Hypothalamus (tissue), 51 donors: ENCODE measurements at places on chromosomes 2 and 18.

GRCh38 chr2:196409376-196409775 lies 230.1 kb upstream of the CCDC150 start:
- no peak for DNase-seq

DNA sequence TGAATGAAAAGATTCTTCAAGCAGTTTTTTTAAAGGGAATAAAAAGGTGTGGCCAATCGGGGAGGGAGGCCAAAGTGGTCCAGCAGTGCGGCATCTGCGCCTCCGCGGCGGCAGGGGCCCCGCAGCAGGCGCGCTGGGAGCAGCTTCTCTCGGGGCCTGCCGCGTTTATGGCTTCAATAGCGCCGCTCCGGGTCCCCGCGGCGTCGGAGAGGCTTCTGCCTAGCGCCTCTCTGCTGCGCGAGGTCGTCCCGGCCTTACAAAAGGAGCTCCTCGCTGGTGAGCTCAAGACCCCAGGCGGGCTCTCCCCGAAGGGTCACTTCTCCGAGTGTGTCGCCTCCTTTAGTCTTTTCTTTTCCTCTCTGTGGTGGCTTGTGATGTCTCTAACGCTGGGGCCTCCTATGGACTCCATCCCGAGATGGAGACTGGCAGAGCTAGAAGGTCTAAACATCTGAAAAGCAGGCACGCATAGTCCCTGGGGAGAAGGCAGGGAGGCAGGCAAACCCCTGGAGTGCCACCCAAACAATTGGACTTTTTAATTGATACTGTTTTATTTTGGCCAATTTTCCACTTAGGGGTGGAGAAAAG lies 67.1 kb downstream of the SUMO1 start:
- DNase-seq = no peak

- DNase-seq = no peak
Measured at GRCh38 chr2:3284657-3285630, 92.7 kb downstream of the EIPR1 start.

GRCh38 chr2:119005051-119005450 lies 63.1 kb downstream of the MARCO start:
- DNase-seq = no peak

- DNase-seq = no peak
Measured at GRCh38 chr18:75730249-75730648, 302.7 kb upstream of the SMIM21 start.

GRCh38 chr2:237383991-237384671 lies 29.8 kb downstream of the COL6A3 start:
- DNase-seq = no peak

DNA sequence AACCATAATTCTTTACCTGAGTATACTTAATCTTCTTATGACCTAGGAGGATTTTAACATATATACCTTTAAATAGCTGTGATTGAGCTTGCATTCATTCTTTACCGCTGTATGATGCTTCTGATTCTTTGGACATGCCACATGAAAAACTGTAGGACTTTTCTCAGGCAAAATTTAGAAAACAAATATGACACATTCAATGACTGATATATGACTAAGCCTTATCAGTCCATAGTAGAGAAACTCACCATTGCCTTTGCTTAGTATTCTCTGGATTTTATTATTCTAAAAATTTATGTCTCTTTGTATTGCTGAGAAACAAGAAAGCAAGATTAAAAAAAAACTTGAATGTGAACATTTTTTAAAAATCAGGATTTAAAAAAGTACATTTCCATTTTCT lies 3.7 kb downstream of the FAM171B start:
- DNase-seq = no peak

- no peak for DNase-seq
Measured at GRCh38 chr18:50247561-50247960, 18.7 kb downstream of the CFAP53 start.

GRCh38 chr2:38765149-38765548 lies 12.9 kb upstream of the GEMIN6 start:
- DNase-seq = no peak

- DNase-seq = no peak
Measured at GRCh38 chr2:47519604-47520301, 116.8 kb downstream of the MSH2 start.

DNA sequence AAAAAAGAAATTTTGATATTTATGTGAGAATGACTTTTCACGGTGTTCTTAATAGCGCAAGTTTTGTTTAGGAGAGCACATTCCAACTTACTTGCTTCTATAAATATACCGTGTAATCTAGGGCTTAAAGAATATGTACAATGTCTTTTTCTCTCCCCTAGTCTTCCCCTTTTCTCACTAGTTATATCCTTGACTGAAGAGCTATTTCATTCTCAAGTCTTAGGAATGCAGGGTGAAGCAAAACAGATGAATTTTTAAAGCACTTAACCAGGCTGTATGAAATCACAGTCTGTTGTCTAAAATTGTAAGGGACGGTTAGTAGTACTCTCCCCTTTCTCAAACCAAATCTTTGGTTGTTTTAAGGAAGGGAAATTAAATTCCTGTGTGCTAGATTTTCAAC lies 29.6 kb upstream of the SLC30A6 start:
- DNase-seq = no peak

DNA sequence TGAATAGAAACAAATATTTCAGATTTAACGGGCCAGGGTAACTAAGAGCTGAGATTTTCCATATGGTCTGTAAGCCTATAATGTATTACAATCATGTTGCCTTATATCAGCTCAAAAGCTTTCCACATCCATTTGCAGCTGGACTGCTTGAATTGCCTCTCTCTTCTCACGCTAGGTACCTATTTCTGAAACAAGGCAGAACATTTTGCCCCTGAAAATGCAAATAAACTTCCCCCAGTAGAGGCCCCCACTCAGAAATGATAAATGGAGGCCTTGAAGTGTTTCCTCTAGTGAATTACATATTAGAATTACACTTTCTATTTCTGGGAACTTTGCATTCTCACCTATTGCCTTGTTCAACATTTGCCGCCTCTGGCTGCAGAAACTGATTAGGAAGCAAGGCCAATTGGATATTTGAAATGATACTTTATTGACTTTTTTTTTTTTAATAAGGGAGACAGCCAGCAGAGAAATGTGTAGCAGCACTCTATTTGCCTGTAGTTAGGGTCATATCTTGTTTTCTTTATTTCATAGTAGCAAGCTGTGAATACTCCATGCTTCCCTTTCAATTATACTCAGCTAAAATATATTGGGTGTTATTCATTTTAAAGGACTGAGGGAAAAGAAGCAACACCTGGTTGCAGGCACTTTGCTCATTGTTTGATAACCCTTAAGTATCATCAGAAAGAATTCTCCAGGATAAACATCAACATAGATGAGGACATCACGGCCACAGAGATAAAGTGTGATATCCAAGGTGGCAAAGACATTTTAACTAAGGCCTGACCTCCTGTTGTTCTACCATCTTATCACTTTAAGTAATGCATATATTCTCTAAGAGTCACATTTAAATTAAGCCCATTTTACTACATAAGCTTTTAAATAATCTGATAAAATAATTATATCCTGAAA lies 505.5 kb downstream of the LRRTM4 start:
- DNase-seq = no peak

DNA sequence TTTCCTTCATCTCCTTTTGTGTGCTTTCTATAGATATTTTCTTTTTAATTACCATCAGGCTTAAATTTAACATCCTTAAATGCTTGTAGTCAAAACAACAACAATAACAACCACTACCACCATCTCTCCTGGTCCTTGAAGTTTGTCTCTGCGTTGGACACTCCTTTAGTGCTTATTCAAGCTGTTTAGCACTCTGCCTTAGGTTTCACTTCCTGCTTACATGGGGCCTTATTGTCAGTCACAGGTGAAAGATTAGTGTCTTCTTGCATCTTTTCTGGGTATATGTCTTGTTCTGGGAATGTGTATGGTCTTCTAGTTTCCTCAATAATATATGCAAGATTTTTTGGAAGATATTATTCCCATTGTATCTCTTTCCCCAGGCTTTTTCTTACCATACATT lies 240.1 kb upstream of the NXPH2 start:
- no peak for DNase-seq

GRCh38 chr18:31875301-31875700 lies 67.6 kb downstream of the TRAPPC8 start:
- no peak for DNase-seq

DNA sequence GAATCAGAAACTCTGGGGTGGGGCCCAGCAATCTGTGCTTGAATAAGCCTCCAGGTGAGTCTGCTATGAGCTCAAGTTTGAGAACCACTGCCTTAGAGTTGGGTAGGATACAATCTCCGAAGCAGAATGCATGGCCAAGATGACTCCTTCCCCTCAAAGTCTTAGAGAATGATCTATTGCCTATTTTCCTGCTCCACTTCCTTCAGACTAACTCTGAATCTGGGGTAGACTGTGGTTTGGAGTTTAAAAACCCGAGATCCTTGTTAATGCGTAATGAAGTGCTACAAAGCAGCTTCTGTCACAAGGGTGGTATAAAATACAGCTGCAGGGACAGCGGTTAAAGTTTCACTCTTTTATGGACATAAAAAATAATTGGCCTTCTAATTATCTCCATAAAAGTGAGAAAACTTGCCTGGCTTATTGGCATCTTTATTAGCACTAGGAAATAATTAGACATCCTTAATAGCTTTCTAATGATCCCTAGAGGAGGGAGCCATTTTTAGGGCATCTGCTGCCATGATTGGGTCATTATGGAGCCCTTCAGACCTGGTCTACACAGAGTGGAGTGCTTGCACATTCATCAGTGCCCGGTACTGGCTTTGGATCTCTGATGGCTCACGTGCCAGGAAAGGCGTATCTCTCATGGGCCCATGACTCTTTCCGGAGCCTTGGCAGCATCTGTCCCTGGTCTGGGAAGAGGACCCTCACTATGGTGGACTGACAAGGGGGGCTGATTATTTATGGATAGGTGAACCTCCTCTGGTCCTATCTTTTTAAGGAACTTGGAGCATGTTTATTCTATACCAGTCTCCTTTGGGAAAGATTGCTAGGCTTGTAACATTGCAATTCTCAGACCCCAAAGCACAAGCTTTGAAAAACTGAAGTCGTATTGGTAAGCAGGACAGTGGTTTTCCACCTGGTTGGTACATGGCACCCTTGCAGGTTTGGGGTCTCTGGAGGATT lies 28.2 kb downstream of the SIX2 start:
- DNase-seq = no peak

DNA sequence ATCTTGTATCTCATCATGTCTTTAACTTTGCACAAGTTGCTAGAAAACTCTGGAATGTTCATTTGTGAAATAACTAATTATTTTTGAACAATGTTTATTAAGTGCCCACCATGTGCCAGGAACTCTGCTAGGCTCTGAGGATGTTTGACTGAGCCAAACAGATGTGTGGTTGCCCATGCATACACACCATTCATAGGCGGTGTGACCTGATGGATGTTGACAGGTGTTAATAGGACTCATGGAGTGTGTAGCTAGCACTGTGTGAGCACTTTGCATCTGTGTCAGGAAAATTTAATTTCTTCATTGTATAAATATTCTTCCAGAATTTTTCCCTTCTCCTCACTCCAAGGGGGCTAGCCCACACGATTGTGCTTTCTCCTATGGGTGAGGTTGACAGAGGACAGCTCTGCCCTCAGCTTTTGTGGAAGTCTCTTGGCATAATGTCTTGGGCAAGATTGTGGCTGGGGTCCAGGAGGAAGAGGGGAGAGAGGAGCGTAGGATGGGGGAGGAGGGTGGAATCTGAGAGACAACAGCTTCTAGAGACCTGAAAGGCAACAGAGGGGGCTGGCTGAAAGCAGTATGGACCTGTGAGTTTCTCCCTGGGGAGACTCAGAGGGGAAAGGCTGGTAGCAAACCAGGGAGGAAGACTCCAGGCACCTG lies 214.6 kb upstream of the CXCR4 start:
- DNase-seq = no peak

GRCh38 chr2:98432145-98432544 lies 12.5 kb upstream of the INPP4A start:
- DNase-seq = no peak

GRCh38 chr2:237474442-237474911 lies 12.6 kb upstream of the MLPH start:
- DNase-seq = no peak

GRCh38 chr2:218476676-218477075 lies 57.8 kb downstream of the VIL1 start:
- DNase-seq = no peak

- no peak for DNase-seq
Measured at GRCh38 chr2:168211664-168212163, 35.7 kb downstream of the STK39 start.

DNA sequence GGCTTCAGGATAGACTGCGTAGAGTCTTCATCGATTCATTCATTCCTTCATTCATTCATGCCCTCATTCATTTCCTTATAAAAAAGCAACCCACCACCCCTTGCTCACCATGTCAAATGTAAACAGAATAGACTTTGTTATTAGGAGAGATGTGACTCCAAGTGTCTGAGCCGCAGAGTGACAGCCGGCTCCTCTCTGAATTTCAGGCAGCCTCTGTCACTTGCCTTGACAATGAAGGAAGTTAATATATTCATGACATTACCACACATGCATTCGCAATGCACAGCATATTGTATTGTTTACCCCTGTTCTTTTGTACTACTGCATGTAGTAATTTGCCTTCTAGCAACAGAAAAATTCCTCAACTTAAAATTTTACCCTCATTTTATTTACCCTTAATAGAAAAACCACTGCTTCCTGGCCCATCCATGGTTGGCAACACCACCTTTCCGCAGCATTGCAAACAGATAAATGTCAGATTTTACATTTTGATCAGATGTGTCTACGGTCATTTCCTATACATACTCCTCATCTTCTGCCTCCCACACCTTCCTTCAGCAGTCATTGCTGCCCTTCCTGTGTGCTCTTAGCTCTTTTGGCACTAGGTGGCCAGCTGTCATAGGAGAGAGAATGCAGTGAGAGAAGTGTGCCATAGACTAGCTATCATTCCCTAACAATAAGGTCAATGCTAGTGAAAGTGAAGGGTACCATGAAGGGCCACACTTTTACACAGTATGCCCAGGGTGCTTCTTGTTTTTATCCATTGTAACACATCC lies 1090.8 kb downstream of the BCL11A start:
- DNase-seq = no peak

GRCh38 chr2:62369541-62370202 lies 136.3 kb downstream of the TMEM17 start:
- no peak for DNase-seq

- no peak for DNase-seq
Measured at GRCh38 chr18:63307551-63308200, 11.9 kb downstream of the BCL2 start.

DNA sequence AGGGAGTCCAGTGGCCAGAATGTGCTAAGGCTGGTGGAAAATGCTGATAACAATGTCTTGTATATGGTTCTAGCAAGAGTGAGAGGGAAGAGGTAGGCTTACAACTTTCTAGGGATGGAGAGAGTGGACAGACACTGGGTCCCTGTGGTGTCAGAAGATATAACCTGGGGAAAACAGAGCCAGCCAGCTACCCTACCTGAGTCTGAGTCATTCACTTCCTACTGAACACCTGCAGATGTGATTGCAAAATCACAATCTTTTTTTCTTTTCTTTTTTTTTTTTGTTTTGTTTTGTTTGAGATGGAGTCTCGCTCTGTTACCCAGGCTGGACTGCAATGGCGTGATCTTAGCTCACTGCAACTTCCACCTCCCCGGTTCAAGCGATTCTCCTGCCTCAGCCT lies 7.3 kb downstream of the TET3 start:
- no peak for DNase-seq

GRCh38 chr18:36505665-36506064 lies 208.2 kb downstream of the FHOD3 start:
- DNase-seq = no peak

- DNase-seq = no peak
Measured at GRCh38 chr2:196208915-196209314, 37.5 kb upstream of the STK17B start.
